PC-9 (cell line): ENCODE measurements at places on chromosomes 7 and 10.

DNA sequence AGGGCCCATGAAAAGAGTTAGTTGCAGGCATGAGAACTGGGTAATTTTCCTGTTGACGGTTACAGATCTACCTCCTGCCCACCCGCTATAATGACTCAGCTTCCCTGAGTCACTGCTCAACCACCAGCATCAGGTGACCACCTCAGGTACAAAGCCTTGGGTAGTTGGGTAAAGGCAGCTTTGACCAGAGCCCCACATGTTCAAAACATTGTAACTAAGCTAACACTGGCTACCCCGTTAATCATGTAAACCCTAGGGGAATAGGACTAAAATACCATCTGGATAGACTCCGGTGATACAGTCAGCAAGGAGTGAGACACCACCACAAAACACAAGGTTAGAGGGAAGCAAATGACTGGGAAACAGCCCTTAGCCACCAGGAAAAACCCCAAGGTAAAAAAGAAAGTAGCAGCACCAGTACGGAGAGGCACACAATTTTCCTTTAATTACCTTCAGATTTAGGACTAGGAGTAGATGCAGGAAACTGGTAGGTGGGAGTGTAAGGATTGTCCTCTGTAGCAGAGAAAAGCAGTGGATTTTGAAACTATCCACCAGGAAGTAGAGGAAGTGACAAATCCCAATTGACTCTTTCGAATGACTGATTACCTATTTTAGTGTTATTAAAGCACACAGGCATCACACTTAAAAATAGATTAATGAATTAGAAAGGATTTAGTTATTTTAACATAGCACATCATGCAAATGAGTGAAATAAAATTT lies 103.5 kb upstream of the PDLIM1 start:
- DNase-seq: peak; percentile 56

- peak; percentile 84 for DNase-seq
These were observed 43.2 kb downstream of the RBAK start for GRCh38 chr7:5088906-5089305.

DNA sequence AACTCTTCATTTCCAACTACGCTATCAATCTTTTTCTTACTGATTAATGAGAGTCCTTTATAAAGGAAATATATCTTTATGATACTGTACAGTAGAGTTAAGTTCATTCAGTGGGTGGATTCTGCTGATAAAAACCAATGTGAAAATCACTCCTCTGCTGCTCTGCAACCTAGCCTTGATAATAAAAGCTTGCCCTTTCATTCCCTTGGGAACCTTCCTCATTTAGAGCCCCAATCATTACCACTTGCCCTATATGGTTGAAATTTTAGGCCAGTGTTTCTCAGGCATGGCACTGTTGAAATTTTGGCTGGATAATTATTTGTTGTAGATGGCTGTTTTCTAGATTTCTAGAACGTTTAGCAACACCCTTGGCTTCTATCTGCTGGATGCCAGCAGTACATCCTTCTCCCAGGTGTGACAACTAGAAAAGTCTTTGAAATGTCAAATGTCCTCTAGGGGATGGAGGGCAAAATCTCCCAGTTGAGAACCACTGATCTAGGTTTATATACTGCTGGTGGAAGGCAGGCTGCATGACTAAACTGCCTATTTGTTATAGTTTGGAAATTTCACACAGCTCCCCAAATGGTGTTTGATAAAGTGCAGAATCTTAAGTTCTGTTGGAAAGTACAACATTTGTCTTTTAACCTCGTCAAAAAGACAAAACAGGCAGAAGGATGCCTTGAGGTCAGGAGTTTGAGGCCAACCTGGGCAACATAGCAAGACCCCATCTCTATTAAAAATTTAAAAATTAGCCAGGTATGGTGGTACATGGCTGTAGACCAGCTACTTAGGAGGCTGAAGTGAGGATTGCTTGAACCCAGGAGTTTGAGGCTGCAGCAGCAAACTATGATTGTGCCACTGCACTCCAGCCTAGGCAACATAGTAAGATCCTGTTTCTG lies 8.9 kb upstream of the SIRT1 start:
- DNase-seq: no peak

- DNase-seq: no peak
These were observed 76.8 kb downstream of the CTBP2 start for GRCh38 chr10:125083576-125083920.

DNA sequence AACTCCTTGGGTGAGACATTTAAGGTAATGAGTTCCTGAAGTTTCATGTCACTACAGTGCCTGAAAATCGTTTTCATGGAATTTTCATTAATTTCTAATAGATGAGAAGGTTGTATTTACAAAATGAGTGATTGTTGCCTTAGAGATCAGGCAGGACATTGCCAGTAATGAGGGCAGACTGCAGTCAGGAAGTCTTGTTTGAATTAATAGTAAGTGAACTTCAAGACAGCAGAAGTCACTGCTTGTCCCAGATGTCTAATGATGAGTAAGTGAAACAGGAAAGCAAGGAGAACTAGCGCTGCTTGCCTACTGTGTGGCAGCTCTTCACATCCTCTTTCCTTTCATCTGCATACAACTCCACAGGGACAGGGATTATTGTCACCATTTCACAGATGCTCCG lies 237.4 kb downstream of the BAMBI start:
- DNase-seq: no peak
